ENCODE measurements at places on chromosomes 11 and 22. TPM values are rescaled to one million over a fixed set of nuclear protein-coding genes. Genes with fewer than 3 reads are reported as not detected.

DNA sequence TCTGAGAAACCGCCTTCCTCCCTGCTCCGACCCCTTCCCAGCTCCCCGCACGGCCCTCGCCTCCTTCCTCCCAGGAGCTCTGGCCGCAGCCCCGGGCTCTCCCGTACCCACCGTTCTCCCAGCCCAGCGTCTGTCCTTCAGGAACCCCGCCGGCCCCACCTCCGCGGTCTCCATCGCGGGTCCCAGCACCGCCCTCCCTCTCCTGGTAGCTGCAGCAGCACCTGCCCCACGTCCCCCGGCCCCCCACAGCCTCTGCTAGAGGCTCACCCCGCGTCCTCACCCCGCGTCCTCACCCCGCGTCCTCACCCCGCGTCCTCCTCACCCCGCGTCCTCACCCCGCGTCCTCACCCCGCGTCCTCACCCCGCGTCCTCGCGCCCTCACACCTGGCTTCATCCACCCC lies 85.9 kb downstream of the WNT7B start:
- peak; percentile 19 for DNase-seq

GRCh38 chr11:74783241-74783871 lies 34.7 kb downstream of the RNF169 start:
- no peak for DNase-seq

- DNase-seq: no peak
These were observed 4.2 kb downstream of the STARD10 start for GRCh38 chr11:72789493-72790131.

DNA sequence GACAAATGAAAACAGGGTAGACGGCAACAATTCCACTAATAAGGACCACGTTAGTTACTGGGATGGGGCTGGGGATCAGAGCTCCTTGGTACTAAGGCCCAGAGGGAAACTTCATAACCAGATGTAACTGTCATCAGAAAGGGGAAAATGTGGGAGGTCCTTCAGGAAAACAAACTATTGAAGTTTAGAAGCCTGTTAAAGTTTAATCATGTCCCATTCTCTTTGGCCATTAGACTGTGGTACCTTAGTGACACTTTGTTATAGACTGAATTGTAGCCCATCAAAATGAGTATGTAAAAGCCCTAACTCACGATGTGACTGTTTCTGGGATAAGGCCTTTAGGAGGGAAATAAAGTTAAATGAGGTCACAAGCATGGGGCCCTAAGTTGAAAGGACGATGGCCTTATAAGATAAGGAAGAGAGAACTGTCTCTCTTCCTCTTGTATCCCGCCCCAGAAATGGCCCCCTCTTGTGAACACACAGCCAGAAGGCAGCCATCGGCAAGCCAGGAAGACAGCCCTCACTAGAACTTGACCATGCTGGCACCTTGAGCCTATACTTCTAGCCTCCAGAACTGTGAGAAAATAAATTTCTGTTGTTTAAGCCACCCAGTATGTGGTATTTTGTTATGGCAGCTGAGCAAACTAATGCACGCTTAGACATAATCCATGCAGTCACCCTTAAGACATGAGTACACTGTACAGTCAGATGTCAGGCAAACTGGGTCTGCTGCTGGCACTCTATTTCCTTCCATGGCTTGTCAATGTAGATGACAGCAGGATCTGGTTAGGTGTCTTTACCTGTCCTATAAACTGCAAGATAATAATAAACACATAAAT lies 26.9 kb upstream of the USP47 start:
- no peak for DNase-seq

GRCh38 chr11:74646954-74647353 lies 54.6 kb downstream of the POLD3 start:
- no peak for DNase-seq

- DNase-seq: no peak
These were observed 1077.3 kb downstream of the TBC1D22A start for GRCh38 chr22:47839595-47840227.

- DNase-seq: no peak
These were observed 32.0 kb downstream of the LRRC32 start for GRCh38 chr11:76638270-76639197.

DNA sequence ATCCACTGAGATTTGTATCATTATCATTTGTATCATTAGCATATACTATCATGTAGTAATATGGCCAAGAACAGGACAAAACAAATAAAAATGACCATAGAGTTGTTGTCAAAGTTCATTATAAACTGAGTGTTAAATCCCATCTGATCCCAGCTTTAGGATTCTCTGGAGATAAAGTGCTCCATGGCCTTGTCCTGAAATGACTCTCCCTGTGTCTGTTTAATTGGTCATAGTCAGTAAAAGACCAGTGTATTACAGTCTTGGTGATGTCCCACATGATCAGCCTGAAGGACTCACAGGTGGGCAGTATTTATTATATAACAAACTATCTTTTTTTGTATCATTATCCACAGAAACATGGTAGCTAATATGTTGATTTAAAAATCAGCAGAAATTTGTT lies 361.6 kb downstream of the TMEM135 start:
- DNase-seq: no peak

Gene OR52E8
- total RNA-seq: 0.18 TPM

Gene TMPRSS5
- total RNA-seq: 1.2 TPM

Gene OR52R1
- not detected for total RNA-seq

Gene SCGB1D2
- total RNA-seq: not detected

Gene GSTT2
- total RNA-seq: 4.9 TPM

Gene ANO3
- 0.28 TPM for total RNA-seq
